Effector memory CD8-positive, alpha-beta T cell (primary cell): ENCODE measurements at places on chromosomes 2 and 18.

DNA sequence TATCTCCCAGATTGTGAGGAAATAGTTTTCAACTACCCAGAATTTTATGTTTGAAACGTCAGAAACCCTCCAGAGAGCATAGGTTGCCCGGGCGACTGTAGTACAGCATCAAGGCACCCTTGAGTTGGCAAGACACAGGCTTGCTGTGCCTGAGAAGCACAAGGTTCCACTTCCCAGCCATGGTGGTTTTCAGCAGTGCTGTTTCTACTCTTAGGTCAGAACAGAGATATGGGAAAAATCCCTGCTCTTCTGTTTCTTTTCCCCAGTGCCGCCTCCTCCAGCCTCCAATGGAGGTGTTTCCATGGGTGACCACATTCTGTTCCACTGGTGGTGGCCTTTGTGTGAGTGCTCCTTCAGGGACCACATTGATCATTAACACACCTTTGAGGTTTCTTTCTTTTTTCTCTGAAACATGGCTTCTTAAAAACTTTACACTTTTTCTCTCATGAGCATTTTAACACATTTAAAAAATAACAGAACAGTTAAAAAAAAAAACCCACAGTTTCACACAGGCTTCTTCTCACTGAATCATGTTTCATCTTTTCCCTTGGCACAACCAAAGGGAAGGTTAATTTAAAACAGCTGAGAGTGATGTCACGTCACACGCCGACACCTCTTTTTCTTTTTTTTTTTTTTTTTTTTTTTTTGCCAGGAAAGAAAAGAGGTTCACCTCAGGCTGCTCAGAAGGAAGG, 229.3 kb upstream of the HDAC4 start:
- no peak for DNase-seq

DNA sequence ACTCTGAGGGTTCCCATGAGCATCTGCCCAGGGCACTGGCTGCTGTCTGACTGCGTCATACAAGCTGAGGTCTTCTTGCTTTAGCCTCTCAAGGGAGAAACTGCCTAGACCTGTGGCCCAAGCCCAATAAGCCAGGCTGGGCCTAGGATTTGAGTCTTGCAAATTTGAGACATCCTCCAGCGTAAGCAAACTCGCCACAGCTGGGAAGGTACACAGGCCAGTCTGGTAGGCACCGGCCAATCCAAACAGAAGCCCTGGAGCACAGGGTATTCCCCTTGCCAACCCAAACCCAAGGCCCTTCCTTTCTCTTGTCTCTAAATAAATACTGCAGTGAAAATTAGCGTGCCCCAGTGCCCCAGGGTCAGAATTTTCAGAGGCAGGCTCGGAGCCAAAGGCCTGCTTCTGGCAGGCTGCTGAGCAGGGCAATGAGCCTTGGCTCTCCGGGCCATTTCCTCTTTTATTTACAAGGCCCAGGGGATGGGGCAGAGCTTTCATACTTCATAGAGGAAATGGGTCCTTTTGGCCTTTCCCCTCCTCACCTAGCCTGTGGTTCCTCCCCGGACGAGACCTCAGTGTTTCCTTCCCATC, 33.3 kb downstream of the POLR1A start:
- no peak for DNase-seq

- no peak for DNase-seq
Observed at GRCh38 chr2:145910416-145910815, 1390.5 kb upstream of the ZEB2 start.

DNA sequence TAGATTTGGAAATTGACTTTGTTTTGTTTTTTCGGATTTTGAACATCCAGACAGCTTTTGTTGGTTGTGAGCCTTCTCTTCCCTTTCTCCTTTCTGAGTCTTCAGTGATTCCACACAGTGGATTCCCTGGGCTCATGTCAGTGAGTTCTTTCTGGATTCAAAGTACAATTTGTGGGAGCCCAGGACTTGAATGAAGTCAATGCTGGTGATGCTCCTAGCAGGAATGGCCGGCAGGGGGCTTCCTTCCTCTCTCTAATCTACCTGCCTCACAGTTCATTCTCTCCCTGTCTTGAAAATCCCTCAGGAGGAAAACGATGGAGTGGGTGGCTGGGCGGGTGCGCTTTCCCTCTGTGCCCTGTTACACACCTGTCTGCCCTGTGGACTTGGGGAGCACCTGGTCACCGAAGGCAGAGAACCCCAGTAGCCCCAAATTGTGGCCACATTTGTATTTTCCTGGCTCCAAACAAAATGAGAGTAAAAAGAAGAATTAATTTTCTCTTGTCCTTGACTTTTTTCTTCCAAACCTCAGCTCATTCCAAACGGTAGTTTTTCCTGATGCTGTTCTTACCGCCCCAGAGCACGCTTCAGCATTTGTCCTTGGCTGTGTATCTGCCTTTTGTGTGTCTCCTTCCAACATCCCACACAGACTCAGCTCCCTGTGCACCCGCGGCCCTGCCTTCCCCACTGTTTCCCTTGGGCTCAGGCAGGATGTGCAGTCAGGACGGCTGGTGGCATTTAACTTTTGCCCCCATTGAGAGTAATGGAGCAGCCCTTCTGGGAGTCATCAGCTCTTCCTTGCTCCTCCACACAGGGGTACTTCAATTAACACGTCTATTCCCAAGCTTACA, 86.6 kb downstream of the MARCO start:
- DNase-seq: no peak

GRCh38 chr2:56449002-56449431, 265.2 kb downstream of the CCDC85A start:
- DNase-seq: no peak

- no peak for DNase-seq
Observed at GRCh38 chr2:102420290-102420689, 2.7 kb upstream of the IL18RAP start.

GRCh38 chr2:217741381-217741955, 261.3 kb downstream of the TNS1 start:
- DNase-seq: no peak

GRCh38 chr18:25743646-25744151, 346.7 kb downstream of the SS18 start:
- no peak for DNase-seq
